Foreskin fibroblast (primary cell): ENCODE measurements at places on chromosomes 3 and 15.

- DNase-seq: no peak
Observed at GRCh38 chr15:67082007-67082536, 16.7 kb downstream of the SMAD3 start.

DNA sequence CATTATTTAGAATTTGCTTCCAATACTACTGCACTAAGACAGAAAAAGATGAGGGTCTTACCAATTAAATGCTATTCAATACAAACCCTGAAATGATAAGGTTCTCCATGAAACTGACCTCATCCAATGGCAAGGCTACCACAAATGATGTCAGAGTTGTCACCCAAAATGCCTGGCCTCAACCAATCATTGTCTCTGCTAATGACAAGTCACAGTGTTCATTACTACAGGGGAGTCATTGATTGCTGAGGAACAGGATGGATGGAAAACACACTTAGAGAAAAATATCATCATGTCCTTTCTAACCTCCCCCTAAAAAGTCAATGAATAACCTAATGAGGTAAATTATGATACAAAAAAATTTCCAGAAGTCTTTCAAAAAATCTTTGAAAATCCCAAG is 91.0 kb downstream of the FOXP1 start:
- DNase-seq: no peak

DNA sequence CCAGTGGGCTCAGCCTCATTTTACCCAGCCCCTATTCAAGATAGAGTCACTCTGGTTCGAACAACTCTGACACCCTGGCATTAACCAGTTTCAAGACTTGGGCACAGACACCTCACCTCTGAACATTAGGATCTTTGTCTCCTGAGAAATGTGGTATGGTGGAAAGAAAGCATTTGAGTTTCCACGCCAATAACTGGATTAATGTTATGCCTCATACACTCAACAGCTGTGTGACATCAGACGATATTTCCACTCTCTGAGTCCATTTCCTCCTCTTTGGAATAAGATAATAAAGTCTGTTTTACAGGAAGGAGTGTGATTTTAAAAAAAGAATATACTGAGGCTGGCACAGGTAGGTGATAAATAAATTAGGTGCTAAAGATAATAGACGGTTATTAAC is 121.3 kb upstream of the CHL1 start:
- no peak for DNase-seq

- DNase-seq: peak; percentile 63
Observed at GRCh38 chr3:45597171-45597570, 2.6 kb downstream of the LIMD1 start.

DNA sequence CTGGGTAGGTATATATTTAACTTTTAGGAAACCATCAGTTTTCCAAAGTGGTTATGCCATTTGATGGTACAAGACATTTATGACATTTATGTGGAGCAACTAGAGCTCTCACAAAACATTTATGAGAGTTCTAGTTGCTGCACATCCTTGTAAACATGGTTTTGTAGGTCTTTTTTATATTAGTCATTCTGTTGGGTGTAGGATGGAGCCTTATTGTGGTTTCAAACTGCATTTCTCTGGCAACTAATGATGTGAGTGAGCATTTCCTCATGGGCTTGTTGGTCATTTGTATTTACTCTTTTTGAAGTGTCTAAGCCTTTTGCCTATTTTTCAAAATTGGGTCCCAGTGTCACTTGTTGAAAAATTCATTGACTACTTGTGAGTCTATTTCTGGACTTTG is 45.7 kb upstream of the MGLL start:
- no peak for DNase-seq

GRCh38 chr15:42046597-42046996 is 25.8 kb upstream of the PLA2G4E start:
- no peak for DNase-seq

DNA sequence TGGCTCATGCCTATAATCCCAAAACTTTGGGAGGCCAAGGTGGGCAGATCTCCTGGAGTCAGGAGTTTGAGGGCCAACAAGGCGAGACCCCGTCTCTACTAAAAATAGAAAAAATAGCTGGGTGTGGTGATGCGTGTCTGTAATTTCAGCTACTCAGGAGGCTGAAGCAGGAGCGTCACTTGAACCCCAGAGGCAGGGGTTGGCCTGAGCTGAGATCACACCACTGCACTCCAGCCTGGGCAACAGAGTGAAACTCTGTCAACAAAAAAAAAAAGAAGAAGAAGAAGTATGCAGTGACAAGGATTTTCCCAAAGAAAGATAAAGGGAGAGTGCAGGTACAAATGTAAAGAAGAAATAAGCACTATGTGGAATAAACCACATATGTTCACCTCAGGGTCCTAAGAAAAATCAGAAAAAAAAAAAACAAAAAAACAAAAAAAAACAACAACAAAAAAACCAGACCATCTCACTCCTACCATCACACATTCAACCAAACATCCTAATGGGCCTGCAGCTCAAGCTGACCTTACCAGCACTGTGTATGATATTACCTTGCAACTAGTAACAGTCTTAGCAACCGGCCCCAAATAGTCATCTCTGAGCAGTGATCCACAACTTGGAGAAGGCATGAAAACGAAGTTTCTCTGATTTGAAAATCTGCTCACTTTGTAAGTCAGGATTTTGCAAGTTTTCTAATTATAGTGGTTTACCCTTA is 296.7 kb upstream of the PROK2 start:
- no peak for DNase-seq

GRCh38 chr3:99783011-99783573 is 34.6 kb upstream of the CMSS1 start:
- DNase-seq: peak; percentile 96
